ENCODE measurements at places on chromosomes 4 and X.

DNA sequence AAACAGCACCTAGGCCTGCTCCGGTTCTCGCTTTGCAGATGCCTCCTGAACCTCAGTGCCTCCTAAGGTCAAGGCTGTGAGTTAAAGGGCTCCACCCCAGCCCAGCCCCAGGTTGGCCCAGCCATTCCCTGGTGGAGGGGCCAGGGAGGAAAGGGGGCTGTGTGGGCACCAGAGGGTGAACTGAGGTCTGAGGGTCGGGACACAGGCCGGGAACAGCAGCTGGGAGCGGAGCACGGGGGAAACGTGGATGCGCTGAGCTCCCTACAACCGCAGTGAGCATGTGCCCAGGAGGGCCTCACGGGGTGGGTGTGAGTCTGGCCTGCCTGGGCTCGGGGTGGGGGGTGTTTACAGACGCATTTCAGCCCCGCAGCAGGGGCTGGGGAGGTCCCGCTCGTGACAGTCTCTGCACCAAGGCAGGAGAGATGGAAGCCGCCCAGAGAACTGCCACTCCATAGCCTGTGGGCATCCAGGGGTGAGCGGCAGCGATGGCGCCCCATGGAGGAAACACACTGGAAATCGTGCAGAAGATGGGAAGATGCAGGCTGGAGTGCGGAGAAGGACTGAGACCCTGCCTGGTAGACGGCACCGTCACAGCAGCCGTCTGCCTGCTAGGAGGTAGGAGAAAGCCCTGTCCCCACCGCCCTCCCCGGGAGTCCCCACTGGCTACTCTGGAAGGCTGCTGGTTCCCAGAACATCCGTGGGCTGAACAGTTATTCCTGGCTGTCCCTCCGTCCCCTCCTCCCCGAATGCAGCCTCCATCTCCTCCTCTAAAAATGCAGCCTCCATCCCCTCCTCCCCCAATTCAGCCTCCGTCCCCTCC, 9.9 kb upstream of the SLC25A6 start:
- DNase-seq, result peak; percentile 58

DNA sequence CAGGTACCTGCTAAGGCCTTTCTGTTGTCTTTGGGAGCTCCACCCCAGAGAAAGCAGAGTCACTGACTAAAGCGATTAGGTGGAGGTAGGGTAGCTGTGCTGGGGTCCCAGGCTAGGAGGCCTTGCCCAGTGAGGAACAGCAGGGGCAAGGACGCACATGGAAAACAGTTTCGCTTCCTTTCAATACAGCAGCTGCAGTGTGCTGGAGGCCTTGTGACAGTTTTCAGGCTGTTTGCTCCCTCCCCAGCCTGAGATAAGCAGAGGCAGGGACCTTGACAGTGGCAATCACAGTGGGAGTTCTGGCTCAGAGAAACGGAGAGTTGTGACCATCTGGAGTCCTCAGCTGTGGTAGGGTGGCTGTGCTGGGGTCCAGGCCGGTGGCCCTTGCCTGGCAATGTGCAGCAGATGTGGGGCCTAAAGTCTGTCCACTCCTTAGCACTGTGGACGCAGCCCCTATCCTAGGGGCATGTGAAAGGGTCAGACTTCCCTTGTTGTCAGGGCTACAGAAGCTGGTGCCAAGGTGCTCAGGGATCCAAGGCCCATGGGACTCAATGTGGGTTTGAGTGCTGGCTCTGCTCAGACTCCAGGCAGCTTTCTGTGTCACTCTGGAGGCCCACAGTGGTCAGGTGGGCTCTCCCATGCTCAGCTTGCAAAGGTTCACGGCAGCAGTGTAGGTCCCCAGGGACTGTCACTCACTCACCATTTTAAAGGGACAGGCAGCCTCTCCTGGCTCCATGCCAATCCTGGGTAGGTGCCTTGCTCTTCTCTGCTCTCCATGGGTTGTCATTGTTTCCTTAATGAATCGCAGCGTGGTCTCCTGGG, 534.9 kb upstream of the FMR1 start:
- DNase-seq, result no peak

DNA sequence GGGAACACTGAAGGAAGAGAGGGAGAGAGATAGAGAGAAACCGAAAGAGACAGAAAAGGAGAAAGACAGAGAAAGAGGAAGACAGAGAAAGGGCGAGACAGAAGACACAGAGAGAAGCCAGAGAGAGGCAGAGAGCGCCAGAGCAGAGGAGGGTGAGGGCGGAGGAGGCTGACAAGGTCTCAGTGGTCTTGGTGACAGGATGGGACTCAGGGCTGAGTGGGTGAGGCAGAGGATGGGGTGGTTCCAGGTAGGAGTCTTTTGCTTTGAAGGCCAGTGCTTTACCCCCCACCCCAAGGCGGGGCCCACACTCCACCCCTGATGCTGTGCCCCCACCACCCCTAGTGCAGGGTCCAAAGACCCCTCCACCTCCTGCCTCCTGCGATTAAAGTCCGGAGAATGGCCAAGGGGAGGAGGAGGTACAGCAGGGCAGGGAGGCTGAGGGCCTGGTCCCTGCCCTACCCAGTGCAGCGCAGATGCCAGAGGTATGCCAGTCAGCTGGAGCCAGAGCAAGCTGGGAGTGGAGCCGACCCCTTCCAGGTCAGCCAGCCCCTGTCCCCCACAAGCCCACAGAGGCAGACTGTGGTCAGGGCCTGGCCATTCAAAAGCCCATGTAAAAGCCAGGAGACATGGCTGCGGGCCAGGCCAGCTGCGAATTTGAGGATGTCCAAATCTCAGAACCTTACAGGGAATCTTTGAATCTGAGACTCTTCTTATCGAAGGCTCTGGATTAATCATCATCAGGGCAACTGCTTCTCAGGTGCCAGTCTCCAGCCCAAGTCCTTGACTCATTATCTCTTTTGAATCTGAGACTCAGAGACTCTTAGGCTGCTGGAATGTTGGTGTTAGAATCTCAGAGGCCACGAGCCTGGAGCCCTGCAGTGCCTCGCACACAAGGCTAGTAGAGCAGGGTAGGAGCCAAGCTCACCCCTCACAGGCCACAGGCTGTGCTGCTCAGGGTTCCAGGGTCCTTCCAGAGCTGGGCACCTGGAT, 758 bp downstream of the IQSEC2 start:
- DNase-seq, result no peak

DNA sequence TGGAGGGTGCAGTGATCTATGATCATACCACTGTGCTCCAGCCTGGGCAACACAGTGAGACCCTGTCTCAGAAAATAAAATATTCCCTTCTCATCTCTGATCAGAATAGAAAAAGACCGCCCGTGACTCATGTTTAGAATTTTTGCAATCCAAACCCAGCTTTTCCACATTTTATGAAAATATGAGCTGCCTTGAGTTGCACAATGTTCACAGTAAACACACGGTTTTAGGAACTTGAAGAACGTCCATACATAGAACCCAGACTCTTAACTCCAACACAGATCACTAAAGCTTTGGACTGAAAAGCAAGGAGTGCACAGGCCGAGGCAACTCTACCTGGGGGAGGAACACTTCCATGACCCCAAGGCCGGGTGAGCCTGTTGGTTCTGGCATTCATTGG, 305.0 kb downstream of the TENM3 start:
- DNase-seq, result no peak

DNA sequence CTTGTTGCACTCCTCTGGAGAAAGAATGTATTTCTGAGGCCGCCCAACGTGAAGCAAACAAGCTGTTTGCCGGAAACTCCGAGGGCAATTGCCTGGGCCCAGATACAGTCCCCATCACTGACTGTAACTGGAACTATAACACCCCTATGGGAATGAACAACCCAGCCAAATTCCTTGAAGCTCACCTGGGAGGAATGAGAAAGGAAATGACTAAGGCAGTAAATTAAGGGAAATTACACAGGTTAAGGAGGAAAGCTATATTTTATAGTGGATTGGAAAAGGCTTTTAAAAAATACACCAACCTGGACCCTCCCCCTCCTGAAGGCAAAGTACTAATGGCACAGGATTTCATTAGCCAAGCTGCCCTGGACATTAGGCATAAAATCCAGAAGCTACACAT, 11.7 kb upstream of the HERC5 start:
- DNase-seq, result no peak

- no peak for DNase-seq
Observed at GRCh38 chrX:110863883-110864282, 68.3 kb upstream of the CHRDL1 start.

- DNase-seq, result no peak
Observed at GRCh38 chrX:117327373-117327772, 789.2 kb downstream of the KLHL13 start.

DNA sequence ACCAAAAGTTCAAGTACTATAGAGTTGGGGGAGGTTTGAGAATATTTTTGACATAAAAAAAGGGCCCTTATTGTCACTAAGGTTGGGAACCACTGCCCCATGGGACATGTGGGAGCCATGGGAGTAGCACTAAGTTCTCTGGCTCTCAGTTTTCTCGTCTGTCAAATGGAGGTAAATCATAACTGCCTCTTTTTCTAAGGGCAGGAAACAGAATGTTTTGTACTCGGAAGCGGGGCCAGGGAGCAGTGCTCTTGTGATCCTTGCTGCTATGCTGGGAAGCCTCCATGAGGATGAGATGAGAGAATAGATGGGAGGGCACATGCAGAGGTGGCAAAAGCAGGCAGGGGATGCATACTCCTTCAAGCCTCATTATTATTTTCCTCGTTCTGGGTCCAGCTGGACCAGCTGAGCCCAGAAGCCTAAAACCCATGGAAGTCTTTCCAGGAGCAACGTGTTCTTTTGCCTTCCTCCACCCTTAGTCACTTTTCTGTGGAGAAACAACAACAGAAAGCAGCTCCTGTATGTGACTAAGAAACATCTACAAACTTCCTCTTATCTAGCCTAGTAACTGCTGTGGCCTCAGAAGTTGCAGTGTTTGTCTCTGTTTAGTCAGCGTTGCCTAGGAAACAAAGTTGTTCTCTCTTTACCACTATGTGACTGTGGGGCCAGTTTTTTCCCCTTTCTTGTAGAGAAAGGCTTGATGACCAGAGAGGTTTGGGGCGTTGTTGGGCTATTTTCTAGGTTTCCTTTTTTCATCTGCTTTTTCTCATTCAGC, 64.8 kb downstream of the TSC22D3 start:
- no peak for DNase-seq

- DNase-seq, result peak; percentile 79
Observed at GRCh38 chrX:78104447-78105176, 564 bp downstream of the PGK1 start.

DNA sequence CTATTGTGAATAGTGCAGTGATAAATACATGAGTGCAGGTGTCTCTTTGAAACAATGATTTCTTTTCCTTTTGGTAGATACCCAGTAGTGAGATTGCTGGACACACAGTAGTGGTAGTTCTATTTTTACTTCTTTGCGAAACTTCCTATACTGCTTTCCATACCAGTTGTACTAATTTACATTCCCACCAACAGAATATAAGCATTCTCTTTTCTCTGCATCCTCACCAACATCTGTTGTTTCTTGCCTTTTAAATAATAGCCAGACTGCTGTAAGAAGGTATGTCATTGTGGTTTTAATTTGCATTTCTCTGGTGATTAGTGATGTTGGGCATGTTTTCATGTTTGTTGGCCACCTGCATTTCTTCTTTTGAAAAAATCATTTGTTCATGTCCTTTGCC, 105.9 kb downstream of the COL4A6 start:
- DNase-seq, result no peak

DNA sequence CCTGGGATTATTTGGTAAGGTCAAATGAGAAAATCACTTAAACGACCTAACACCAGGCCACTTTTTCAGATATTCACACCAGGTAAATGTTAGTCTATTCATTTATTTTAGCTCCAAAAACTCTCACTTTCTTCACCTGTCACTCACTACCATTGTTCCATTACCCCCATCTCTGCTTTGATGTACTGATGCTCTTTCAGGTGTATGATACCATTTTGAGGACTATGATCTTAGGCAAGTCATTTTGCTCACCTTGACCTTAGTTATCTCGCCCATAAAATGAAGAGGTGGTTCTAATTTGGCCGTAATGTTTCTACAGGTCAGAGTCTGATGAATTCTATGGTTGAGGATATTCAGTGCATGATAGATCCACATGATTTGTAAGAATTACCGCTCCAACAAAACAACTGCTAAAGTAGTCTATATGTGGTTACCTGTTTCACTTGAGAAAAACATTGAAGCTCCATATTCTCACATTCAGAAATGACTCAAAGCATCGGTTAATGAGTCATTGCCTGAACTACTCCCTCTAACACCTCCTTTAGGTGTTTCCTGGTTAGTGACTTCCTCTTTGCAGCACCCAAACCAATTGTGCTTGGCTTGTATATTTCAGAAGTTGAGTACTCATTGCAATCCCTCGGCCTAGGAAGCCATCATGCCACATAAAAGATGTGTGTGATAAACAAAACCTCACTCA, 4.5 kb downstream of the DTHD1 start:
- DNase-seq, result no peak

GRCh38 chrX:20665481-20665880, 398.8 kb upstream of the RPS6KA3 start:
- no peak for DNase-seq

DNA sequence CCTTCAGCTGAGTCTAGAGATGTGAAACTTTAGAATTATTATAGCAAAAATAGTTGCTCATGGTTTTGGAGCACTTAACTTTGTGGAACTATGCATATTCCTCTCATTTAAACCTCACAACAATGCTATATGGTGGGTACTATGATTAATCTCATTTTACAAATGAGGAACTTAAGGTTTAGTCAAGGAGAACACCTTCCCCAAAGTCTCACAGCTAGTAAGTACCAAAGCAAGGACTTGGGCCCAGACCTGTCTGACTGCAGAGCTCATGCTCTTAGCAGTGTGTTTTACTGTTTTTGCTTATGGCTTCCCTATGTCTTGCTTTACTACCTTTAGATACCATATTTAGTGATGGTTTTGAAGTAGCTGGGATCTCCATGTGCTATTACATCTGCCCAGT, 5.1 kb downstream of the UBE2A start:
- no peak for DNase-seq

DNA sequence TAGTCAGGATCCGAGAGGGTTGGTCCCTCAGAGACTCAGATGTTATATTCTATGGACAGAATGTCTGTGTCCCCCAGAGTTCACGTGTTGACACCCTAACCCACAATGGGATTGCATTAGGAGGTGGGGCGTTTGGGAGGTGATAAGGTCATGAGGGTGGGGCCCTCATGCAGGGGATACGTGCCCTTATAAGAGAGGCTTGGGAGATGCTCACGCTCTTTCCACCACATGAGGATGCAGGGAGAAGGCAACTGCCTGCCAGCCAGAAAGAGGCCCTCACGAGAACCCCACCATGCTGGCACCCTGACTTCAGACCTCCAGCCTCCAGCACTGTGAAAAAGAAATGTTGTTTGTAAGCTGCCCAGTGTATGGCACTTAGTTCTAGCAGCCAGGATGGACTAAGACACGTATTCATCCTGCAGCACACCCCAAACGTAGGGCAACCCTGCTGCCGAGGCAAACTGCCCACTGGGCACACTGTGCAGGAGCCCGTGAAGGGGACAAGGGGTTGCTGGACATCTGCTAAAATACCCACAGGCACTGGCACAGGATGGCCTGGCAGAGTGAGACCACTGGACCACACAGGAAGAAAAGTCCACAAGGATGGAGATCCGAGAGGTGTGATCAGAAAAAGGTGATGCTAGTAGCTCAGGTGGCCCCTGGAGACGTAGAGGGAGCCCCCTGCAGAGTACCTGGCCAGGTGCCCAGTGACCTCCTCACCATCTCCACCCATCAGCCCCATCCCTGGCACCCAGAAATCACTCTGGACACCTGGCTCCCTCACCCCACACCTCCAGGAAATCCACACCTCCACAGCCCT, 62.7 kb downstream of the HTRA3 start:
- DNase-seq, result peak; percentile 38

All from upper lobe of right lung (tissue), 1 donor.